ENCODE measurements at places on chromosomes 4 and X. TPM values are rescaled to one million over a fixed set of nuclear protein-coding genes. Genes with fewer than 3 reads are reported as not detected.

FHL1 gene
- 73.2 TPM for total RNA-seq

NDST3 gene
- total RNA-seq, result not detected

PPEF2 gene
- not detected for total RNA-seq

DCUN1D4 gene
- total RNA-seq, result 50.6 TPM

TBC1D9 gene
- 43.4 TPM for total RNA-seq

SHROOM2 gene
- 11.8 TPM for total RNA-seq

CYLC1 gene
- not detected for total RNA-seq
